ENCODE measurements at places on chromosomes 2 and 18.

DNA sequence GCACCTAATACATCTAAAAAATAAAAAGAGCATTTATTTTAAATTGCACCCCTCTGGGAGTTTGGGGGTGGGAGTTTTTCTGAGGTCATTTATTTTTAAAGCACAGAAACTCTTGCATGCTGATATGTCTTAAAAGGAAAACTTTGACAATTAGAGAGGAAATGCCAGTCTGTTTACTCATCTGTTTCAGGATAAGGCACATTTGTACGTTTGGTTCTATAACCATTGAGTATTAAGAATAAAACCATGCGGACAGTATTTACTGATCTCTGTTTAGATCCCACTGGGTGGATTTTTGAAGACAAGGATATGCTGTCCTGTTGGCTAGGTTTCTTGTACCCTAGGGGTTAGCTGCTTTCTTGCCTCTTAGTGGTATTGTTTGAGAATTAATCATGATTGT, 122.9 kb downstream of the TANC1 start:
- no peak for DNase-seq

DNA sequence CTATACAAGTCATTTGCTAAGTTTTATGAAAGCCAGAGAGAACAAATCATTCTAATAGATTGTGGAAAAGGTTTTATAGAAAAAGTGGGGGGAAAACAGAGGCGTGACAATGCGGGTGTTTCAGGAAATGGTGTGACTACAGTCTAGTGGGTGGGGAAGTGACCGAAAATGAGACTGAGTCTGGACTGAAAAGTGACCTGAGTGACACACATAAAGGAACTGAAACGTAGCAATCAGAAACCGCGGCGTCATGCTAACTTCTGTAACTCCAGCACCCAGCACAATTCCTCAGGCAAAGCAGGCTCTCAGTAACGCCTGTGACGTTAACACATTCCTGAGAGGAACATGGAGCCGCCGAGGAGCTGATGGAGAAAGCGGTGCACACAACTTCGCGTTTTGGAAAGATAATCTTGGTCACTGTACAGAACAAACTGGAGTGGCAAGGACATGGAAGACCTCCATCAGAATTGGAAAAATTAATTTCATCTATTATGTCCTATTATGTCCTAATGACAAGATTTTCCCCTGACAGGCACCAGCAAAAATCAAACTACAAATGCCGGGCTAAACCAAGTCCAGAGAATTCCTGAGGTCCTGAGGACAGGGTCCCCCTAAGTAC, 1.4 kb upstream of the CD226 start:
- DNase-seq: peak; percentile 24

GRCh38 chr18:58183226-58183625, 139.2 kb downstream of the NEDD4L start:
- DNase-seq: no peak

DNA sequence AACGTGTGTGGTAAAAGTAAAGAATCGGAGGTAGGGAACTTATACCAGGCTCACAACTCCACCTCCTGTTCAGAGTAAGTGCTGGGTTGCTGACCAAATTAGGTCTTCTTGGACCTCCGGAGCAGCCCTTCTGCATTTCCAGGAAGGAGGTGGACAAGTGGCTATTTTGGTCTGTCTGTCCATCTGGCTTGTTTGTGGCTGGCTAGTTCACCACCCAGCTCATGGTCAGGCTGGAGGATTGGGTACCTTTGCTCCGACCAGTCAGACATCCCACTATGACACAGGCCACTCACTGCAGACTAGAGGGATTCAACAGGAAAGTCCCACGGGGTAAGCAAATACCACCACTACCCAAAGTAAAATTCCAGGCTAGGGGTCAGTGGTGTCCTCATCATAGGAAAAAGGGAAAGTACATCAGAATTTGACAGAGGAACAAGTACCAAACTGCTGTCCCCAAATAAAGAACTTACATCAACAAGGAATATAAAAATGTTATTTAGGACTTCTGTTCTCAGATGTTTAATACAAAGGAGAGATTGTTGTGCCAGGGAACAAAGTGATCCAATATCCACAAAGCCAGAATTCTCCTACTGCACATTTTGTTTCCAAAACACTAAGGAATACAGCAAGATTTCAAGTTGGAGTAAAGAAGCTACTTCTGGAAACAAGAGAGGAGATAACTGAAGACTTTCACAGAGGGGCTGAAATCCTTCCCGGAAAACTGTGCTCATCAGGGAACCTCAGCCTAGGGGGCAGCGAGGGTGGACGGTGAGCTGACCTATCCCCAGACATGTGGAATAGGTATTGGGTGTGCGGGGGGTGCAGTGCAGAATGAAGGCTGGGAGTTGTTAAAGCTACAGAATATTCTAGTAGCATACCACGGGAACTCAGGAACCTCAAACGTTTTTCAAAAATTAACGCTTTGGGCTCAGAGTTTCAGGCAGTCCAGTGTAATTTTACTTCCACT, 56.9 kb downstream of the BCL2 start:
- no peak for DNase-seq

DNA sequence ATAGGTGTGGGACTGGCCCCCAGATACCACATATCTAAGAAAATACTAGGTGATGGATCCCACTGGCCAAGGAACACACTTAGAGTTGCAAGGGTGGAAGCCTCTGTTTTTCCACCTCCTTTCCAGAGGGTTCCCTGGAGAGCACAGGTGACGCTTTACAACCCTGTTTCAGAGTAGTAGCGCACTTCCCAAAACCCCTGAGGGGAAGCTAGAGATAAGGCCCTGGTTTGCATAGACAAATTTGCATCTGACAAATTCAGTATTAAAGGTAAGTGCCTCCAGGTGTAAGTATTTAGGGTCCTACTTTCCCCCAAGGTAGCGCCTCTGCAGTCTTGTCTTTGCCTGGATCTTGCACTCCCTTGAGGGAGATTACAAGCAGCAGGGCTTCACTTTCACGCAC, 474 bp upstream of the CERKL start:
- no peak for DNase-seq

DNA sequence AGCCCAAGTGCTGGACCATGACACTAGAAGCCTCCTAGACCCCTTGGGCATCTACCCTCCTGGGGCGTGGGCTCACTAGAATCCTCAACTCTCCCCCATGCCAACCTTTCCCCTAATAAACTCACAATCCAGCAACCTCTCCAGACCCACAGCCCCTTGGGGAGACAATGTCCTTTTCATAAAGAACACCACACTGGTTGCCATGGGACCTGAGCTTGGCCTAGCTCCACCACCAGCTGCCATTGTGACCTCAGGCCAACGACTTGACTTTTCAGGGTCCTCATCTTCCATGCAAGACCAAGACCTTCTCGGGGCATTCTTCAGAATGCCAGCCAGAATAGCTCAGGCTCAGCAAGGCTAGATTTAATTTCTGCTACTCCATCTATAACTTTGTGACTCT, 128.1 kb upstream of the NPAS2 start:
- no peak for DNase-seq

DNA sequence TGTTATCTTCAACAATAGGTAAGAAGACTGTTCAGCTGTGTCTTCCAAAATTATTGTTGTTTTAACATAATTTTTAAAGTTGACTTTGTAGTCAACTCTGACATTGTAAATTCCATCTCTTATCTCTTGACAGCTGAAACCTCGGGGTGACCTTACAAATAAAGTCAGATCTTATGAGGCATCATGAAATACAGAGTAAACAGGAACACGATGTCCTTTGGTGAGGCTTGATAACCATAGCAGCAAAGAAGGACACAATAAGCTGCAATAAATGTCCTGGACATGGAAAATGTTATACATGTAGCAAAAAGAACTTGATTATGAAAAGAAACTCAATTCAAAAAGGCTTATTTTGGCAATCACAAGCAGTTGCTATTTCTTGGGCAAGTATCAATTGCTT, 618.9 kb upstream of the SLC39A10 start:
- DNase-seq: no peak

DNA sequence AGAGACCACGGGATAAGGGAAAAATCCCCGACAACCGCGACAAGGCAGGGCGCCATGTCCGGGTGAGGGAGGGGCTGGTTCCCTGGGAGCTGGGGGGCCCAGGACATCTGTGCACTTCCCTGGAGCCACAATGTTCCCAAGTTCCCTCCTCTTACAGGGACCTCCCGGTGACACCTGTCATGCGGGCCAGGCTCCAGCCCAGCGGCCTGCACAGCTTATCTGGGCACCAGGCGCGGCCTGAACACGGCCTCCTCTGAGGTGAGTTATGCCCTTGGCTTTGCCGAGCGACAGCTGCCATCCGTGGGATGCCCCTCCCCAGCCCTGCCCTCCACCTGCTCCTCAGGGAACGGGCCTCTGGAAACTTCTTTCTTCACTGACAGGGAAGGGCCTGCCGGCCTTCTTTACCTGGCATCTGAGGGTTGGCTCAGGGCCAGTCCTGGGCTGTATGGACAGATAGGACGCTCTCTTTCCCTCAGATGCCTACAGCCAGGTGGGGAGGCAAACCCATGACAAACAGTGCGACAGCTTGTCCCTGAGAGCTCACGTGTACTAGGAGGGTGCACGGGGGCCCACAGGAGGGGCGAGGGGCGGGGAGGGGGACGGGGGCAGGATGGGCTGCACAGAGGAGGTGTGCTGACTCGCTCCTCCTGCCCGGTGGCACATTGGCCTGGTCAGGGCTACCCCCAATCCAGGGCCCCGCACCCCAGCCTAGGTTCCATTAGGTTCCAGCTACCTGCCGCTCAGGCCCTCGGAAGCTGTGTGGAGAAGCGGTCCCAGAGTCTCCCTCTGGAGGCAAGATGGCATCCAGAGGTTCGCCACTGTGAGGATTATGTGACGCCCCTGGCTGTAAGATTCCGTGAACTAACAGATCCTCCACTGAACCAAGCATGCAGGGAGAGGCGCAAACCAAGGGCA, 34.9 kb upstream of the HPCAL1 start:
- no peak for DNase-seq

DNA sequence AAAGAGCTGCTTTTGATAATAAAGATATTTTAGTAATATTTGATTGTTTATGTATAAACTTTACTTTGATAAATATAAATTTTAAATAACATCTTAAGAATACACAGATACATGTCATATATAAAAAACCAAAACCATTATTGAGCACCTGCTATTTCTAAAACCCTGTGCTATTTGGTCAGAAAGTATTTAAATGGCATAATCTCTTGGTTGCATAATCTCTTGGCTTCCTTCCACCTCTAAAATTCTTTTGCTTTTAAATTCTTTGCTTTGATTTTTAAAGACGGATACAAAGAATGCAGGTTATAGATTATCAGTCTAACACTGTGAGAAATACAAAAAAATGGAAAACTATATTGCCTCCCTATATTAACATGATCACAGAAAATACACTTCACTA, 36.9 kb downstream of the ACMSD start:
- DNase-seq: no peak

GRCh38 chr18:57906852-57907251, 103.7 kb upstream of the ATP8B1 start:
- no peak for DNase-seq

- no peak for DNase-seq
Measured at GRCh38 chr2:238634701-238635357, 208.1 kb downstream of the ASB1 start.

GRCh38 chr18:71998547-71999097, 545.5 kb downstream of the CBLN2 start:
- no peak for DNase-seq

DNA sequence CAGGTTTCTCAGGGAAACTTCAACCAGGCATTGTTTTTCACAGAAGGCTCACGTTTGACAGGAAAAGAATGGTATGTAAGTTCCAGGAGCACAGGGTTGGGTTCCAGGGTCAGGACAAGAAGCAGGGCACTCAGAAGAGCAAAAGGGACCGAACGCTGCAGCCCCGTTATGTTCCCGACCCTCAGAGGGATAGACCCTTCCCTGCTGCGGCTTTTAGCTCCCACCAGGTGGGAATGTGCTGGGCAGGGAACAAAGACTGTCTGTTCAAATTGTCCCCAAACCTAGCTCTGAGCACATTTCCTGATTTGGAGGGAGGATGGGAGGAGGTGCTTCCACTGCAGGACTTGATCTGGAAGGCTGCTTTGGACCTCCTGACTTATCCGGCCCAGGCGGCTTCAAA, 130.1 kb downstream of the RAB3GAP1 start:
- no peak for DNase-seq

DNA sequence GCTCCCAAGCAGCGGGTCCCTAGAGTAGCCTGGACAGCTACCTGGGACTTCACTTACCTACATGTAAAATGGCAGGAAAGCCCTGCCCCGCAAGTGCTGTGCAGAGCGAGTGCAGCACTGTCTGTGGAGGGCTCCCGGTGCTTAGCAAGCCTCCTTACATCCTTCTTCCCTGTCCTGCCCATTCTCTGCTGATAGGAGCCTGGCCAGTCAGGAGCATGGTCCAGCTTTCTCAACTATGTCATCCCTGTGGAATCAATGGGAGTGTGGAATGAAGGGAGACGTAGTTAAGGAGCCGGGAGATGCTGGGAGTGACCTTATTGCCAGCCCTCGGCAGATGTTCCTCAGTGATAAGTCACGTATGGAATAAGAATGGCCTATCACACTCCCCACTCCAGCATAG, 661.9 kb upstream of the ID2 start:
- no peak for DNase-seq

- no peak for DNase-seq
Measured at GRCh38 chr2:209901172-209901571, 101.3 kb upstream of the RPE start.

- DNase-seq: no peak
Measured at GRCh38 chr2:195613922-195614321, 43.1 kb upstream of the SLC39A10 start.

DNA sequence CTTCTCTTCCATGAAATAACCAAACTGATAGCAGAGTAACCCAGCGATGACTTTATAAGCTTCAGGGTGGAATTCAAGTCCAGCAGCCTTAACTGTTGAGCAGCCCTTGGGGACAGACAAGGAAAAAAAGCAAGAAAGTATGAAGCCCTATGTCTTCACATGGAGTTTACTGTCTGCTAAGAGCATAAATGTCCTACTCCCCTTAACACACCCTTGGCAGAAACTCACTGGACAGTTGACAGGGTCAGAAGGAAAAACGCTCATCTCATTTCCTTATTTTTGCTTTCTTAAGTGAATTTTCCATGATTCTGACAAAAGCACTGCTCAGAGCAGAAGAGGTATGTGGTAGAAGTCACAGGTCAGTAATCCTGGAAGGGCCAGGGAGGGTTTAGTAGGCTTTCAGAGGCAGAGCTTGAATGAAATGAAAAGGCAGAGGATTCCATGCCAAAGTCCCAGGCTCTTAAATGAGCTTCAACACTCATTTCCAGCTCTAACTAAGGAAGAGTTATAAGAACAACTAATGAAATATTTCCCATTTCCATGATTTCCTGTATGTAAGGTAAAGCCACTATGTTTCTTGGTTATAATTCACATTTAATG, 683.3 kb upstream of the KLHL29 start:
- DNase-seq: no peak

All from NB4 (cell line).